ENCODE measurements at places on chromosomes 6 and 20. TPM values are rescaled to one million over a fixed set of nuclear protein-coding genes. Genes with fewer than 3 reads are reported as not detected.
A peak's percentile ranks its signal among the peaks of the same experiment; 100 is the strongest.

GRCh38 chr6:31251261-31251660, 20.6 kb downstream of the HLA-C start:
- DNase-seq: no peak

- DNase-seq: peak; percentile 25
These were observed at the start of gene PPP1R14C for GRCh38 chr6:150142670-150143515. PPP1R14C (plus strand) TSS chr6:150143044; CDS start chr6:150143193, 149 bp downstream.

DNA sequence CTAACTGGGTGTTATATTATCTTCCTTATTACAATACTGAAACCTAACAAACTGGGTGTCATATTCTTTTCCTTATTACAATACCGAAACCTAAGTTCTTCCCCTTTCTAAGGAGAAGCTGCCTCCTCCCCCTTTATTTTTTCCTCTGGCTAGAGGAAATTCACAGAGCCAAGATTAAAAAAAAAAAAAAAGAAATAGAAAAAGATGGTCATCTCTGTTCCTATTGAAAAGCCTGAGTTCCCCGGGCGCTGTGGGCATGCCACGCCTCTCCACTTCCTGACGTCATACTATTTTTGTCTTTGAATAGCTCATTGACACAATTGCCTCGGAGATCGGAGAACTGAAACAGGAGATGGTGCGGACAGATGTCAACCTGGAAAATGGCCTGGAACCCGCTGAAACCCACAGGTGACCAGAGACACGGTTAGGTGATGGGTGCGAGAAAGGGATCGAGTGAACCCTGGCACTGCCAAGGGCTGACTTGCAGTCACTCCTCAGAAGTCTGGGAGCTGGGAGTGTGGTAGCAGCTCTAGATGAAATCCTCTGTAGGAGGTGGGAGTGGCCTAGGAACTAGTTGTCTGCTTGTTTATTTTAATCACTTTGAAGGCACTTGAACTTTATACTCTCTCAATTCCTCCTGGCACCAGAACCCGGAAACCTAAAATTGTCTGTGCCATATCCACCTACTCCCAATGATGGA, 82.2 kb upstream of the NAA20 start:
- no peak for DNase-seq

GRCh38 chr6:79168695-79168980, 65.8 kb downstream of the HMGN3 start:
- no peak for DNase-seq

GRCh38 chr6:79610306-79611009, 20.7 kb upstream of the SH3BGRL2 start:
- no peak for DNase-seq

GRCh38 chr6:158086504-158087223, 81.4 kb downstream of the SERAC1 start:
- peak; percentile 41 for DNase-seq

DNA sequence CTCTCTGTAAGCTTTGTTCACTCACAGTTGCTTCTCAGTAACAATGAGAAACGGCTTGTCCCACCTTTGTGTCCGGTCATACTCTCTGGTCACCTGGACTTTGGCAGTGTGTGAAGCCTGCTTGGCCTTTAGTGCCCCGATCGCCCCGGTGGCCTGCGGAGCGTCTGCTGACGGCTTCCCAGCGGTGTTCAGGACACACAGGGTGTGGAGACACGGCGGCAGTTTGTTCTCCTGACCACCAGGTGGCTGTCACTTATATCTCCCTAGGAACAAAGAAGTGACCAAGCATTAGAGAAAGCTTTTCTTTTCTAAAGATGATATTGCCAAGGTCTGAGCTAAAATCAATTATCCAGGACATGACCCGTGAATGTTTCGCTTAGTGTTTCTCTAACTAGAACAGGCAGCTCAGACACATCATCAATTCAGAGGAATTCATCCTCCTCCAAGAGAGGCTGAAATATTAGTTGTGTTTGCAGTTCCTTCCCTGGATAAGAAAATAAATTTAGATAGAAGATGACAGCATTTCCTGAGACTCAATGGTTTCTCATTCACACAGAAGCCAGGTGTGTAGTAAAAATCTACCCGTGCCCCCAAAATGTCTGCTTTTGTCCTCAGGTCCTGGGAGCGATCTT, 167.4 kb upstream of the THBS2 start:
- peak; percentile 40 for DNase-seq

EIF2S2 gene
- total RNA-seq: 94.7 TPM

All from activated CD8-positive, alpha-beta T cell treated with anti-CD3 and anti-CD28 coated beads, Interleukin-2, amount 10 ng/mL, durations not matched to agents 7 days and 5 days (primary cell).